ENCODE measurements at places on chromosomes 7 and 10.

DNA sequence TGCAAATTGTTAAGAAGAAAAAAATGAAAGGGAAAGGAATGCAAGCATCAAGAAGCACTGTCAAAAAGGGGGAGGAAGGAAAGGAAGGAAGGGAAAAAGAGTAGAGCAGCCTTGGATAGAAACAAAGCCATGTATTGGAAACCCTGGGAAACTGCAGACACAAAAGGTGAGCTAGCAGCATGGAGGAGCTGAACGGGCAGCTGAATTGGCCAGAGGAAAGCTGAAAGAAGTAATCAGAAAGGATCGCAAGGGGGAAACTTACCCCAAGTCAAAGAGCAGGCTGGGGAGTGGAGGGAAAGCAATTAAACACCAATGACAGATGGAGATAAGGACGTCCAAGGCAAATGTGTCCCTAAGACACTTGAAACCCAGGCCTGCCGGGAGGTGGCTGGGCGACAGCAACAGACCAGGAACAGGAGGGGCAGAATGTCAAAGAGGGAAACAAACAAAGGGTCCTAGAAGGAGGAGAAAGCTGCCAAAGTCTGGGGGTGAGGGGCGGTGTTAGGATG lies 93.8 kb upstream of the SVIL start:
- DNase-seq, result peak; percentile 52

GRCh38 chr7:1915956-1916600 lies 246.0 kb downstream of the ELFN1 start:
- no peak for DNase-seq

DNA sequence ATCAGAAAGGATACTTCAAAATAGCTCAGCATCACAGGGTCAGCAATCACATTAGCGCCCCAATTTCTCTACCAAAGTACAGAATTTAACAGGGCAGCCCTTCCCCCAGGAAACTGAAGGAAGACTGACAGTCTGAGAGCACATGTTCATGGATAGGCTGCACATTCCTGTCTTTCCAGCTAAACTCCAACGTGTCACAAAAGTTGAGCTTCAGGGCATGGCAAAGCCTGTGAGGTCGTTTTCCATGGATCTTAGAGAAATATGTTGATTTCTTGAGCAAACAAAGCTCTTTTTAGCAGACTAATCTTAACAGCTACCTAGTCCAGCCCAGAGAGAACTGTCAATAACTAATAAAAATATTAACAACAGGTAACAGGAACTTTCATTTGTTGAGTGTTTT lies 207.9 kb downstream of the GRM3 start:
- DNase-seq, result no peak

DNA sequence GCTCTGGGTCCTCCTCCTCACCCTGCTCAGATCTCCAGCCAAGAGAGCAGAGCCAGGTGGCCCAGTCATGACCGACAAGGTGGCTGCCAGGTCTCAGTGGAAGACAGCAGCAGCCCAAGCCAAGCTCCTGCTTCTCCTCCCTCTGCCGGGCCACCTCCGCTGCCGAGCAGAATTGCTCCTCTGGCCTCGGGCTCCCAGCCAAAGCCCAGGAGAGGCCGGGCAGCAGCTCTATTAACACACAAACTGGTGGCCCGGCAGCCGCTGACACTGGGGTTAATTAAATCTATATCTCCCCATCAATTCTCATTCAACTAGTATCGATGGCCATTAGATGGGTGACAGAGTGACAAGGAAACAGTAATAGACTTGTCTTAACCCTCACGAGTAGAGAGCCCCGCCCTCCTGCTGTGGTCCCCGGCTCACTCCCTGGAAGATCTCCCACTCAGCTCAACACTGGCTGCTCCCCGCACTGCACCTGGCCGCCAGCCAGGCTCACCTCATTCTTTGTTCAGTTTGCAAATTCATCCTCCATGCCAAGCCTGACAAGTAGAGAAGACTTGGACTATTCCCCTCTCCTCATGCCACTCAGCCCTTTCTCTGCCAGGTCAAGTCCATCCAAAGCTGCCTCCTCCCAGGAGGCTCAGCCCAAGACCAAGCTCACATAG lies 74.1 kb upstream of the UNC5B start:
- DNase-seq, result no peak

DNA sequence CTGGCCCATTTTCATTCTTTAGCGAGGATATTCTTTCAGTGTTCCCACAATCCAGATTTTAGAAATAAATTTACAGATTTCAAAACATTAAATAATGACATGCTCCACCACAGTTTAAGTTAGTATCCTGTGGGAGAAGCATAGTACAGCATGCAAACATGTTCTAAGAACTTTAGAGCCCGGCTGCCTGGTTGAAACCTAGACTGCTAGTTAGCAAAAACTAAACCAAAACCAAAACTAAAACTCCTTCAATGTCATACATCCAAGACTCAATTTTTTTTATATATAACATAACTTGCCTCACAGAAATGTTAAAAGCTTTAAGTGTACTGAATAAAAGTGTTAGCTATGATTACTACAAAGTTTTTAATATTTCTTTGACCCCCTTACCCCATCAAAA lies 17.0 kb downstream of the TRA2A start:
- DNase-seq, result no peak

- peak; percentile 45 for DNase-seq
Measured at GRCh38 chr7:95045236-95045923, 138.0 kb downstream of the PPP1R9A start.

GRCh38 chr7:77200542-77200941 lies 923 bp upstream of the FGL2 start:
- DNase-seq, result no peak

DNA sequence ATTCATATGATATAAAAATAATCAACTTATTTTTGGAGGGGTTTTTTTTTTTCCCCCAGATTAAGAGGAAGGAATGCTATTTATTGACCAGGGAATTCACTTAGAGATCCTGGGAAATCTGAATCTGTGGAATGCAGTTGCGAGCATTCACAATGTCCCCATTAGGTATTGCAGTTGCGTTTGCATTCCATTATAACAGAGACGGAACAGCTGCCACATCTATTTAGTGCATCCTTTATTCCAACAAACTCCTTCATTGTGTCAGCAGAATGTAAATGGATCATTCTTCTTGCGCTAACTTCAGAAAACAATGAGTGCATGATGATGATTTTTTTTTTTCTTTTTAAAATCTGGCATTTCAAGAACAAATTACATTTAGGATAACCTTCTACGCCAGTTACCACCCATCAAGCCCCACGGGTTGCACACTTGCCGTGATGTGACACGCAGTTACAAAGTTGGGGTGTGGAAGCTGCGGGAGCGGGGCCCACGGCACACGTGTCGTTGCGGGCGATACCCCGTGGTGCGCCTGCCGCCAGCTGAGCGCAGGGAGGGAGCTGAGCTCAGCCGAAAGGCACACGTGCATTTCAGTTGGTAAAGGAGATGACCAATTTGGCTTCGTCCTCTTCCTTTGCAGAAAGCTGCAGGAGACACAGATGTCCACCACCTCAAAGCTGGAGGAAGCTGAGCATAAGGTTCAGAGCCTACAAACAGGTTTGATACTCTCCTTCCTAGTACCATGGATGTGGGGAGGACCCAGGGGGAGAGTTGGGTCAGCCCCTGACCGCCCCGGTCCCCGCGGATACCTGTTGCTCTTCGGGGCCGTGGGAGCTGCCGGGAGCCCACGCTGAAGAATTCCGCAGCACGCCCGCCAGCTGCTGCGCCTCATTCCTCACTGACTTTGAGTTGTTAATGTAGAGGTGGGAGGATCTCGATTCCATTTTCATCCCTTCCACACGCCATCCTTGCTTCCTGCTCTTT lies 175.3 kb upstream of the SH2B2 start:
- no peak for DNase-seq

DNA sequence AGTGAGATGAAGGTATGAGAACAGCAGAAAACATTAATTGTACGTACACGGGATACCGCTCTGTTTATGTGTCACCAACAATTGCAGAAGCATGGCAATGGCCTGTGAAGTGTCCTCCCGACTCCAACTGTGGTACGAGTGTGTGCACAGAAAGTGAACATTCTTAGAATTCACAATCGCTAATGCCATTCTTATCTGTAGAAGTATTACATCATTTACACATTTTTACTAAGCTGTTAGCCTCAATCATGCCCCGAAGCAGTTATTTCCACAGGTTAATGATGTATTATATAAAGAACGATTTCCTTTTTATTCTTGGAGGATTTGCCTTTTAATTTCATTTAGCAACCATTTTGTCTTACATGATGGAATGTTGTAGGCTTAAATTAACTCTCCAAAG lies 103.4 kb downstream of the EVX1 start:
- DNase-seq, result no peak

DNA sequence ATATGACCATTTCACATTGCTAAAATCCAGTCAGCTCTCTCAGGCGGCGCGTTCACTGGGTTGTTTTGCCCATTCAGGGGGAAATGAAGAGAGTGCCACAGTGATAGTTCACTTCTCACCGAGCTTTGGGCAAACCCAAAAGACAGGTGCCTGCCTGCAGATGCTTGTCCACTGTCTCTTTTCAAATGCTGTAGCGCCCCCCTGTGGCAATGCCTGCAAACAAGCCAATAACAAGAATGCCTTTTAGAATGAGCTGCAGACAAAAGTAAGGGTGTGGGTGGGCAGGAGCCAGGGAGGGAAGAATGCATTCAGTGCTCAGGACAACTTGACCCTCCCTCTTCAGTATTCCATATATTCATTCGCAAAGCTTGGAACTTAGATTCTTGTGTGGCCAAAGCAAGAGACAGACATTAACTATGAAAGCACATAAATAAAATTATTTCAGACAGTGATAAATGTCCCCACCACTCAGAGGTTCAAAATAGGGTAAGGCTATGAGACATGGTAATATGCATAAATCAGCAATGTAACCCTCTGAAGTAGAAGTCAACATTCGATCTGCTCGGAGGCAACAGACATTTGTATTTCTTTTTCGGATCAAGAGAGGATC lies 86.9 kb downstream of the JAZF1 start:
- peak; percentile 82 for DNase-seq

GRCh38 chr7:20479706-20480105 lies 135.8 kb upstream of the ABCB5 start:
- DNase-seq, result no peak

GRCh38 chr7:12322903-12323300 lies 80.8 kb downstream of the VWDE start:
- no peak for DNase-seq

- DNase-seq, result no peak
Measured at GRCh38 chr10:88794731-88795130, 7.8 kb upstream of the LIPM start.

DNA sequence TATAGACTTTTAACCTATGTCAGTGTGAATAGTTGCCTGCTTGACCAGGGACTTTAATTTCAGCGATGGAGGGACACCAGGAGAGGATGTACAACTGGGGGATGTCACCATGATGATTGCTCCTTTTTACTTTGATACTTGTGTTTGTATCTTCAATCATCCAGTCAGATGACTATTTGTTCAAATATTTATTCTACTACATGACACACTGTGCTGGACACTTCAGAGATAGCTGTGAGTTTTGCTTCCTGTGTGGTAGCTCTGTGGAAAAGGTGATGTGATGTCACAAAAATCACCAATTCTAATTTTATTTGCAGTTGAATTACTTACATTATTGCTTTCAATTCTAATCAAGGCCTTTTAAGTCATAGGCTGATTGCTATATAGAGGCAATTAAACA lies 62.7 kb upstream of the CREB5 start:
- DNase-seq, result no peak

GRCh38 chr10:25017154-25017590 lies 760 bp downstream of the THNSL1 start:
- peak; percentile 77 for DNase-seq

DNA sequence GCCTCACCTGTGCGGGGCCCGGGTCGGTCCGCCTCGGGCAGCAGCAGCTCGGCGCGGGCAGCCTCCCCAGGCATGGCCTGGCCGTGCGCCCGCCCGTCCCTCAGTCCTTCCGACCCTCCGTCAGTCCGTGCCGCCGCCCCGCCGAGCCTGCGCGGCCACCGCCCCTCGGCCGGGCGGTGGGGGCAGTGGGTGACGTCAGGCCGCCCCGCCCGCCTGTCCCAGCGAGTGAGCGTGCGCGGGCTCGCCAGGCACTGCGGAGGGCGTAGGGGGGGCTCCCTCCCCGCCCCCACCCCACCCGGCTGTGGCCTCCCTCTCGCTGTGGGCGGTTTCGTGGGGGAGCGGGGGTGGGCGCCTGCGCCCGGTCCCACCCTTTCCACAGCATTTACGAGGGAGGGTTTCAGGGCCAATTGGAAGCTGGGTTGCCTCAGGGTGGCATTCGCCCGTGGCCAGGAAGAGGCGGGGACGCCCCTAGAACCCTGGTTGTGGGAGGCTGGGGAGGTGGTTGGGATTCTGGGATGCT lies at the start of gene NACAD:
TSS of gene NACAD (minus strand) at position 149 of the 520 bp plus-strand sequence. CDS start at position 74, 75 bp downstream.
- DNase-seq, result peak; percentile 82

- no peak for DNase-seq
Measured at GRCh38 chr7:102220229-102220850, 66.3 kb upstream of the SH2B2 start.

GRCh38 chr7:100465702-100466311 lies 1.7 kb upstream of the SPACDR start:
- peak; percentile 77 for DNase-seq

DNA sequence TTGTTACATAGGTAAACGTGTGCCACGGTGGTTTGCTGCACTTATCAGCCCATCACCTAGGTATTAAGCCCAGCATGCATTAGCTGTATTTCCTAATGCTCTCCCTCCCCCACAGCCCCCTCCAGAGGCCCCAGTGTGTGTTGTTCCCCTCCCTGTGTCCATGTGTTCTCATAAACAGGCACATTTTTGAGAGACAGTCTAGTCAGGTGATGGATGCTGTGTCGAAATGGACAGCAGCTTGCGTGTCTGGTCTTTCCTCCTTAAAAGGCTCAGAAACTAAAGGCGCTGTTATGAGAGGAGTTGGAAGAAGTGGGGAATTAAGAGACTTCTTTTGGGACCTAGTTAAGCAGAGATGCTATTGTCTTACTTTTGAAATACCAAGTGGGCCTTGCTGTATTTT lies 296.0 kb downstream of the BBS9 start:
- peak; percentile 37 for DNase-seq

- no peak for DNase-seq
Measured at GRCh38 chr7:95585426-95585789, 10.9 kb downstream of the PDK4 start.

DNA sequence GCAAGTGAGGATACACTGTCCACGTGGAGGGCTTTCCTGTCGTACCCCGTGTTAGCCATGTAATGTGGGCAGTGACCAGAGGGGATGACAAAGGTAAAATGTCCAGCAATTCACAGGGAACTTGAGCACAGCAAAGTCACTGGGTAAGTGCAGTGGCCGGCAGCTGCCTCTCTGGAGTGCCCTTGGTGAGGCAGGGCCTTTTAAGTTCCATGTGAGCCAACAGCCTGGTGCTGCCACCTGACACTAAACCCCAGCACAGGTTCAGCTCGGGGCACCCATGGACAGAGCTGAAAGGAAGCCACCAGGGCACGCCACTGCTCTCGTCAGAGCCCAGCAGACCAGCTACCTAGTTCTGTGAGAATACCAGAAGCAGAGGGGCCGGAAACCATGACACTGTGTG lies 168.3 kb downstream of the PRKAG2 start:
- DNase-seq, result no peak
